ENCODE measurements at places on chromosomes 11 and 22.
A peak's percentile ranks its signal among the peaks of the same experiment; 100 is the strongest.

- DNase-seq, result no peak
These were observed 161.0 kb upstream of the SORL1-AS1 start for GRCh38 chr11:121613724-121614123.

- no peak for DNase-seq
These were observed 59.6 kb downstream of the FAR1 start for GRCh38 chr11:13728076-13728475.

DNA sequence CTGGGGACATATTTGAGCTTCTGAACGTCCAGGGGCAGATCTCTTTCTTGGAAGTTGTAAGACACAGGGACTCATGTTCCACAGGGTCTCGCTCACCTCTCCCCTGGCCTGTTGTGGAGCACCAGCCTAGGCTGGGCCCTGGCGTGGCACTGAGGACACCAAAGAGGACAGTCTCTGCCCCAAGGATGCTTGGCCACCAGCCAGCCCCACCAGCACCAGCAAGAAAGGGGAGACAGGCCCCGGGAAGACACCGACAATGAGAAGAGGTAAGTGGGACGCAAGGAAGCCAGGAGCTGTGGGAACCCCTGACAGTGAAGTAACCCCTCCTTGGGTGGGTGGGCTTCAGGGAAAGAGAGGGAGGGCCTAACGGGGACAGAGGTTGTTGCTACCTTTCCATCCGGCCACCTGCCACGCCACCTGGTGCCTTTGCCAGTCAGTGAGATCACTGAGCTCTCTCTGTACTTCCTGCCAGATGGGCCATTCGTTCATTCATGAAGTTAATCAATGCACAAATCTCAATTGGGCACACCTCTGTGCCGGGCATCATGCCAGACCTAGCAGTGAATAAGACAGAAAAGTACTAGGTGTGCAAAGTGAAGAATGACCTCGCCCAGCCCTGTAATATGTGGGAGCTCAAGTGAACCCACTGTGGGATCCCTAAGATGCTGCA lies 11.1 kb downstream of the APOL5 start:
- DNase-seq, result peak; percentile 4

DNA sequence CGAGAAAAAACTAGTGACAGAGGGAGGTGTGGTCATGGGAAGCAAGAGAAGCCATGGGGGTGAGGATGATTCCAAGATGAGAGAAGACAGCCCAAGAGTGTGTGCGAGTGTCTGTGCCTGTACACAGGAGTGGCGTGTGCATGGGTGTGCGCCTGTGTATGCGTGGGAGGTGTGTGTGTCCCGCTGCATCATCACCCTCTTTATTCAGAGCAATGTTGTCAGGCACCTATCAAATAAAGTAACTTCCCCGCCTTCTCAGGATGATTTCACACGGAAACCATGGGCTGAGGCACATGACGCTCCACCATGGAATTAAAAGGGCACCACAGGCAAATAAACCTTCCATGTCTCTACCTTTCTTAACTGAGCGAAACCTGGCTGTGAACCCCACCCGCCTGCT lies 24.6 kb downstream of the MS4A10 start:
- no peak for DNase-seq

DNA sequence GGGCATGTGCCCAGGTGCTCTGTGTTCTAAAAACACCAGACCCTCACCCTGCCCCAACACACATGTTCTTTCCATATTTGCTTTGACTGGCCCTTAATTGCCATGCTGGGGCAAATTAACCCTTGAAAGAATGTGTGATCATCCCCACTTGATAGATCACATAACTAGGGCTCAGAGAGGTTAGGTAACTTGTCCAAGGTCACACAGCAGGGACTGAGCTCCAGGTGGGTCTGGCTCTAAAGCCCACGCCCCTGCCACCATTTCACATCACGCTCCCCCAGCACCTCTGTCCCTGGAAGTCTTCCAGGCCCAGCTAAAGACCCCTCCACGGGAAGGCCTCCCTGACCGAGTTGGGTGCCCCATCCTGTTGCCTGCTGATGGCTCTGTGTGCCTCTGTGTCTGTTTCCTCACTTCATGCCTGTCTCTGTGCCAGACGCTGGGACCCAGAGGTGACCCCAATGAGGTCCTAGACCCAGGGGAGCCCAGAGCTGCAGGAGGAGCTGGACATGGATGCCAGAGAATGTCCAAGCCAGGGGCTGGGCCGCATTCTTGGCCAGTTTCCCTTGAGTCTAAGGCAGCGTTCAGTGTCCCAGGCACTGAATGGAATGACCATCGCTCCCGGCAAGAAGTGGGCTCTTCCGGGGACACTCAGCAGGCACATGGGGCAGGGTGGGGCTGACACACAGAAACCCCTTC lies 79.7 kb downstream of the MYO7A start:
- DNase-seq, result no peak
